T-helper 1 cell (primary cell): ENCODE measurements at places on chromosomes 12 and 14.

DNA sequence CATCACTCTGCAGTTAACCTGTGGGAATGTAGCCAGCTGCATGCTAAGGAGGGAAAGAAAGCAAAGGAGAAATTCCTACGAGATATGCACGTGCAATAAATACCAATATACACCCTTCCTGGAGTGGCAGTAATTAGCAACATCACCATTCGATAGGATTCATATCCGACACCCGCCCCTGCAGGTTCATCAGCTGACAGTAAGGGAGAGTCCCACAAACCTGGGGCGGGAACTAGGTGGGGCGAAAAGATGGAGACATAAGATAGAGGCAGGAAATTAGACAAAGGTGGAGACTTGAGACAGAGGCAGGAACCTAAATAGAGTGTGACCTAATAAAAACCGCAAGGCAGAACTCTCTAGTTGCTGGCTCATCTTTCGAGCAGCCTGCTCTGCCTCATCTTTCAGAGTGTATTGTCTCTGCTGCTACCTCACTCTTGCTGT is 51.6 kb downstream of the PLEKHG3 start:
- DNase-seq, result peak; percentile 76

- DNase-seq, result no peak
Measured at GRCh38 chr14:84390010-84390409, 1139.9 kb upstream of the FLRT2 start.

- DNase-seq, result no peak
Measured at GRCh38 chr12:61213646-61214045, 1046.6 kb upstream of the USP15 start.

DNA sequence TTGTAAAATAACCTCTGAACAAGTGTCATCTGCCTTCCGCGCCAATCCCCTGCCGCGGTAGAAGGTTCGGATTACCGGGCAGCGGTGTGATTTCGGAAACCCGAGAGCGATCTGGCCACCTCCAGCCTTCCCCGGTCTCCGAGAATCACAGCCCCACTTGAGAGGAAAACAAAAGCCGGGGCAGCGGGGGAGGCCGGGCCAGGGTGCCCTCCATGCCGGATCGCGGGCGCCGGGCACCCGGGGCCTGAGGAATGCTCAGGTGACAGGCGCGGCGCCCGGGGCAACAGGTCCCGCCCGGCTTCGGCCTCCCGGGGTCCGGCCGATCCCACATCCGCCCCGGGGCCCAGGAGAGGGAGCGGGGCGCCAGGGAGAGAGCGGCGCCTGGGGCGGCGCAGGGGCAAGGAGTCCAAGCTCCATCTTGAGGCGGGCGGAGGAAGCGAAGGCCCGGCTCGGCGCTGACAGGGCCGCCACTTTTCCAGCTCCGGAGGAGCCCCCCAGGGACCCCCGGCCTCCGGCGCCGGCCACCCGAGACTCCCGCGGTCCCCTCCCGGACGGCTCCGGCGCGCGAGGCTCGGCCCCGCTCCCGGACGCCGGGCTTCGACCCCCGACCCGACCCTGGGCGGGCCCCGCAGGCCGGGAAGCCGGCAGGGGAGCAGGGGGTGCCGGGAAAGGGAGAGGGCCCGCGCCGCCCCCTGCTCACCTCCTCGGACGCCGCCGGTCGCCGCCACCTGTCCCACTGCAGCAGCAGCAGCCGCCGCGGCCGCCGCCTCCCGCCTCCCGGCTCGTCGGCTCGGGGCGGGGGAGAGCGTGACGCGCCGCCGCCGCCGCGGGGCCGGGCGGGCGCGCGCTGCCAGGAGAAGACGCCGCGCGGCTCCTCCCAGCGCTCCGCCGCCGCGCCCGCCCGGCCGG is at the start of gene CLIP1:
Gene CLIP1 (minus strand): TSS at position 849 of the 909 bp plus-strand sequence. CDS start 42,217 bp downstream, outside the sequence.
- peak; percentile 52 for DNase-seq

DNA sequence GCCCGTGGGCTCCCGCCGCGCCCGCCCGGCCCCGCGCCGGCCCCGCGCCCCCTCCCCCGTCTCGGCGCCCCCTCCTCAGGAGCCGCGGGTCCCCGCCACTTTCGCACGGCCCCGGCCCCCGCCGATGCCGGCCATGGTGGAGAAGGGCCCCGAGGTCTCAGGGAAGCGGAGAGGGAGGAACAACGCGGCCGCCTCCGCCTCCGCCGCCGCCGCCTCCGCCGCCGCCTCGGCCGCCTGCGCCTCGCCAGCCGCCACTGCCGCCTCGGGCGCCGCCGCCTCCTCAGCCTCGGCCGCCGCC is 263 bp downstream of the RCOR1 start:
- DNase-seq, result no peak

- DNase-seq, result no peak
Measured at GRCh38 chr12:87783467-87783866, 245.7 kb downstream of the C12orf50 start.

DNA sequence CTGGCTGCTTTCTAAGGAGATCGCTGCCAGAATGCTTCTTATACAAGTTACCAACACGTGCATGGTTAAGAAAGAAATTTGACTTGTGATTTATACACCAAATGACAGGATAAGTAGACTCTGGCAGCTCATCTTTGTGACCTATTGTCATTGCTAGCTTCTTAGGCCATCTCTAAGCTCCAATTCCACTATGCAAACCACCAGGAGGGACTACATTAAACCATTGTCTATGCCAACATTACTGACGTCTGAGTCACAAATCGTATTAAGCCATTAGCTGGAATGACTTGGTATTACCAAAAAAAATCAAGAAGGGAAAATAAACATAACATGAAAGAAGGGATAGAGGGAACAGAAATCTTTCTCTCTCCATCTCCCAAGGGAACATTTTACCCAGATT is 15.8 kb upstream of the VPS33A start:
- DNase-seq, result no peak

- no peak for DNase-seq
Measured at GRCh38 chr12:54055552-54055951, 1.9 kb downstream of the HOXC4 start.

DNA sequence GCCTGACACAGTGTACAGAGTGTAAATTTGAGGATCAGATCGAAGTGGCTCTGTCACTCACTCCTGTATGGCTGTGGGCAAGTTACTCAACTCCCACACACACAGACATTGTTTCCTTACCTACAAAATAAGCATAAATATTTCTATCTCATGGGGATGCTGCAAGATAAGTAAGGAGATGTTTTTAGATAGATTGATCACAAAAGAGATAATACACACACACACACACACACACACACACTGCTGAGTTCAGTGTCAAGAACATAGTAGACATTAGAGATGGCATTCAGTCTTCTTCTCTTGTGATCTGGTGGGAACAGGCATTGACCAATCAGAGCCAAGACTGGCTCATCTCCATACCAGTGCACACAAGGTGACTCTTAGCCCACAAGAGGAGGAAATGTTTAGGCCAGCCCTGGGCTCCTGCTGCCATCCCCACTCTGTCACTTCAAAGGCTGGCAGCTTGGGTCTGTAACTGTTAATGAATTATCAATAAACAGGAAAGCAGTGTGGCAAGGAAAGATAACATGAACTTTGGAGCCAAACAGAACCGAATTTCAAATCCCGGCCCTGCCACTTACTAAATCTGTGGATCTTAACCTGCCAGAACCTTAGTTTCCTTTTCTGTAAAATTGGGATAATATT is 3.4 kb upstream of the RNASE8 start:
- DNase-seq, result no peak

GRCh38 chr14:74988131-74988530 is 14.6 kb upstream of the EIF2B2 start:
- no peak for DNase-seq

DNA sequence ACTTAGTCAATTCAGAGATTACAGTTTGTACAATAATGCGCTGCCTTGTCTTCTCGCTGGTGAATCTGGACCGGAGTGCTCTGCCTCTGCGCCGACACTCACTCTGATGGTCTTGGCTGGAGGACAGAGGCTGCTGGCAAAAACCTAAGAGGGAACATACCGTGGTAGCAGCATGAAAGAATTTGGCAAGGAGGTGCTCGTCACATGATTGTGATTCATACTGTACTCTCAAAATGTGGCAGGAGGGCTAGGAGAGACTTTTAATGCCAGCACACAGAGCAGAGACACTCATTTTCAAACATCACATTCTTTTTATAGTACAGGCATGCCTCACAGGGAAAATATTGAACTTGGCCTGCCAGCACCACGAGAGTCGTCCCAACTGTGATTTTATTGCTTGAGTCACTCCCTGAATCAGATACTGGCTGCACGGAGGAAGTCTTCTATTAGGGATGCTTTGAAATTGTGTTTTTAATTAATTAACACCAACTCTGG is 67.8 kb downstream of the HMGA2 start:
- DNase-seq, result no peak

DNA sequence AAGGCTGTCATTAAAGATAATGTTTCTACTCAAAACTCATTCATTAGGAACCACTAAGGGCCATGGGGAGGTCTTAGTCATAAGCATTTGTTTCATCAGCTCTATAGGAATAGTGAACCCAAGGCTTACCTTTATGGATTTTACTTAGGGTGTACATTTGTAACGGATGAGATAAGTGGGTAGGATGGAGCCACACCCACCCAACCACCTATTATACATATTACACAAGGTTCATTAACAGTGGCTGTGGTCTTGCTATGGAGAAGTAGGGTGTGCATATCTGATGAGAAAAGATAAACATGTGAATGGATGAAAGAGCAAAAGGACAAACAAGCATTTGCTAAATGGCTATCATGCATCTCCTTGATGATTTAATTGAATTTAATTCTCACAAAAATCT is 39.6 kb upstream of the ITPR2 start:
- no peak for DNase-seq

GRCh38 chr12:90086281-90086680 is 377.6 kb upstream of the ATP2B1 start:
- DNase-seq, result no peak

DNA sequence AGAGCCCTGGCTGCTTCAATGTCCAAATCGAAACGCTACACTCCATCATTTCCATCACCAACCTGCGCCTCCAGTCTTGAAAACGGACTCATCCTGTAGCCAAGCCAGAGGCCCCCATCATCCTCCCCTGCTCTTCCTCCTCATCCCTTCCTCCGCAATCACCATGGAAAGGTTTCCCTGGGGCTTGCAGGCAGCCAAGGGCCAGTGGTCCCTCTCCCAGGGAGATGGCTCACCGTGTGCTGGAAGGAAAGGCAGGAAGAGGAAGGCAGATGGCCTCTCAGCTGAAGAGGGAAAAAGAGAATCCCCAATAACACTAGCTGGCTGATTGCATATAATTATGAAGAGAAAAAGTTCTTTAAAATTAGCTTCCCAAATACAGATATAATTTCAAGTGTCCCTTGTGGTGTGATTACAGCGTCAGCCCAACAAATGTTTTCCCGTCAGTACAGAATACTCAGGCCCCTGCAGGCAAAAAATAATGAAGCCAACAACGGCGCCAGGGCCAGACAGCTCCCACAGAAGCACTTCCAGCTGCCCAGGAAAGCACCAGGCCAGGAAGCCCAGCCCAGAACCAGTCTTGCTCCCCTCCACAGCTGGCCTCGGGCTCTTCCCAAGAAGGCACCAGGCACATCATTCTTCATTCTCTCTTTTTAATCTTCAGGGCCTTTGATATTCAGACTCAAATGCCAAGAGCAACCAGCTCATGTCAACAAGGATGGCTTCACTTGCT is 24.7 kb downstream of the ITPK1 start:
- DNase-seq, result no peak

DNA sequence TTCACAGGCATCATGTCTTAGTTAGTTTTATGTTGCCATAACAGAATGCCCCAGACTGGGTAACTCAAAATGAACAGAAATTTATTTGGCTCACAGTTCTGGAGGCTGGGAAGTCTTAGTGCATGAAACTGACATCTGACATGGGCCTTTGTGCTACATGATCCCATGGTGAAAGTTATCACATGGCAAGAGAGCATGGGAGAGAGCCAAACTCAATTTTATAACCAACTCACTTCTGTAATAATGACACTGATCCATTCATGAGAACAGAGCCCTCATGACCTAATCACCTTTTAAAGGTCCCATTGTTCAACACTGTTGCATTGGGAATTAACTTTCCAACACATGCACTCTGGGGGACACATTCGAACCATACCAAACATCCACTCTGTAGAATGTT is 1015.1 kb downstream of the DIO2 start:
- no peak for DNase-seq

GRCh38 chr14:74867673-74868072 is 8.3 kb downstream of the PROX2 start:
- DNase-seq, result peak; percentile 22

DNA sequence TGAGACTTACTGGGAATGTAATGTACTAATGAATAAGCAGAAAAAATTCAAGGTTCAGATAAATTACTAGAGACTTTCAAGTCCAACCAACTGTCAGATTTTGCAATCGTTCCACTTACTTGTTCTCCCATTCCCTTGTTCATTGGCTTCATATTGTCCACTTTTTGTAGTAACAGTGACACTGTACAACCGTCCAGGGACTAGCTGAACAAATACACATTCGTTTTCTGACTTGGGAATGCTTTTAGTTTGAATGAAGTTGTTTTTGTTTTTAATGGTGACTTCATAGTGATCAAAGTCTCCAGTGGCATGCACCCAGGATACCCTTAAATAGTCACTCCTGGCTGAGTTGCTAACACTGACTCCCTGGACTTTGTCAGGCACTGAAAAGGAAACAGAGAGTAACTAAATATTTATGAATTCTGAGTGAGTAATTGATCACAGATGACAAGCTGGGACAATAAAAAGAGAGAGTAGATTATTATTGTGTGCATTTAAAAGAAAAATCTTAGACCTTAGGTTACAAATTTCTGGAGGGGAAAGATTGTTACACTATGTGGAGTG is 65.4 kb downstream of the PTPRB start:
- no peak for DNase-seq

- DNase-seq, result no peak
Measured at GRCh38 chr12:96219700-96220206, 25.6 kb downstream of the ELK3 start.

DNA sequence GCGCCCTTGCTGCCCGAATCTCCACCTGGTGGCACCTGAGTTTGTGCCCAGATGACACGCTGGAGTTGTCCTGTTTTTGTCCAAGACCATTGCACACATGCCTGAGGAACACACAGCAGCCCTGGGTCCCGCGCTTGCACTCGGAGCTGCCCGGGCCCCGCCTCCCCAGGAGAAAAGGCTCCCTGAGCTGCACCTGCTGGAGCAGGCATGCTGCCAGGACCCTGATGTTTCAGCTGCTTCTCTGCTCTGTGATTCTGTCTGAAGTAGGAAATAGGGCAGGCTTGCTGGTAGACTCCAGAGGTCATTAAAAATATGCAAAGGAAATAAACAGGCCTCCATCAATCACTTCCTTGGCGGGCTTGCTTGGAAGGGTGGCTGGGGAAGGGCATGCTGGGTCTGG is 271.6 kb downstream of the CACNA1C start:
- DNase-seq, result no peak

GRCh38 chr12:91811481-91812287 is 334.0 kb downstream of the BTG1 start:
- peak; percentile 62 for DNase-seq
